ENCODE measurements at places on chromosomes 5 and 9.

DNA sequence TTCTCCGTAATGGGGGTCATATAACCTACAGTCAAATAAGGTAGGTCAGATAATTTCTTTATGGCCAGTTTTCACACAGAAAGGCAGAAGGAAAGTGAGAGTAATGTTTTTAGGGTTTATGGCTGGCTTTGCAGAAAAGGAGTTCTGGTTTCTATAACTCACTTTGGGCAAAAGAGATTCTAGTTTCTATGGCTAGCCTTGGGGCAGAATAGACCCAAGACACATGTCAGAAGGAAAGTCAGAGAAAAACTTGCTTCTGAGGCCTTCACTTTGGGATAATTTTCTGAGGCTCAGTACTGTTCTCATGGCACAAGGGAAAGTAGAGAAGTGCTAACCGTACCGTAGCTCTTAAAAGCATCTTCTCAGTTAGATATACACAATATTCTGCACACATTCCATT is 1145.3 kb downstream of the EFNA5 start:
- DNase-seq, result no peak

GRCh38 chr9:70324963-70325362 is 66.2 kb downstream of the SMC5 start:
- no peak for DNase-seq

- no peak for DNase-seq
Measured at GRCh38 chr9:114694146-114694545, 12.2 kb upstream of the TEX48 start.

- DNase-seq, result no peak
Measured at GRCh38 chr5:121795511-121795910, 56.2 kb upstream of the FTMT start.

- DNase-seq, result no peak
Measured at GRCh38 chr5:175238326-175238725, 205.7 kb downstream of the DRD1 start.

- no peak for DNase-seq
Measured at GRCh38 chr9:15491950-15492349, 18.8 kb downstream of the PSIP1 start.

DNA sequence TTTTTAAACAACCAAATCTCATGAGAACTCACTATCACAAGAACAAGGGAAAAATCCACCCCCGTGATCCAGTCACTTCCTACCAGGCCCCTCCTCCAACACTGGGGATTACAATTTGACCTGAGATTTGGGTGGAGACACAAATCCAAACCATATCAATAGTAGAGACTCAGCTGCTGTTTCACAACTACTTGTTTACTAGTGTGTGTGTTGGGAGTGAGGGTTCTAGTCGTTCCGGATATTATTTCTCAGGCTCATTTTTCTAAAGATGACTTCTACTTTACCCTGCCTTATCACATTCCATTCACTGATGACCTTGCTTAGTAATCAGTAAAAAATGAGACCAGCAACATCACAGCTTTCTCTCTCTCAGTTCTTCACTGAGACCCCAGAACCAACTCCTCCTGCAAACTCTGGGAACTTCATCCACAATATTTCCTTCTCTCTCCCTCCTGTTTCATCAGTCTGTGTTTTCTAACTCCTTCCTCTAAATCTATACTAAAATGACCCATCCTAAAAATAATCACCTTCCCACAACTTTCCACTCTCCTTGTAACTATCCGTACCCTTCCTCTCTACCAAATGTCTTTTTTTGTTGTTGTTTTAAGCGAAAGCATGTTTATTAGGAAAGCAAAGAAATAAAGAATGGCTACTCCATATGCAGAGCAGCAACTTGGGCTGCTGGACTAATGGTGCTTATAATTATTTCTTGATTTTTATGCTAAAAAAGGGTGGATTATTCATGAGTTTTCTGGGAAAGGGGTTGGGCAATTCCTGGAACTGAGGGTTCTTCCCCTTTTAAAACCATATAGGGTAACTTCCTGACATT is 121.5 kb upstream of the SPRY4 start:
- no peak for DNase-seq

DNA sequence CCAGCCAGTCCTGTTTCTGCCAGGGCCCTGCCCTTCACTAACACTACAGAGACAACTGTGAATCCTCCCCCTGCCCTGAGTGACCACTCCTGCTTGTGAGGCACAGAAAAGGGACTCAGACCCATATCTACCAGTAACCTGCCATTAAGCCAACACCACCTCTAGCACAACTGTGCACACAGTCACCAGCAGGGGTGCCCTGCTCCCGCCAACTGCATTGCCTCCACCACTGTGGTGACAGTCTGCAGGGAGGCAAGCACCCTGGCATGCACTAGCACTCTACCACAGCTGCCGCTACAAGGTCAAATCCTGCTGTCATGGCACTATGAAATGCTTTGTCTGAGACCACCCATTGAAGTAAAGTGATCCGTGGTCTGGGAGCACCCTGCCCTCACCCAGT is 1028.5 kb upstream of the CDH9 start:
- DNase-seq, result no peak

DNA sequence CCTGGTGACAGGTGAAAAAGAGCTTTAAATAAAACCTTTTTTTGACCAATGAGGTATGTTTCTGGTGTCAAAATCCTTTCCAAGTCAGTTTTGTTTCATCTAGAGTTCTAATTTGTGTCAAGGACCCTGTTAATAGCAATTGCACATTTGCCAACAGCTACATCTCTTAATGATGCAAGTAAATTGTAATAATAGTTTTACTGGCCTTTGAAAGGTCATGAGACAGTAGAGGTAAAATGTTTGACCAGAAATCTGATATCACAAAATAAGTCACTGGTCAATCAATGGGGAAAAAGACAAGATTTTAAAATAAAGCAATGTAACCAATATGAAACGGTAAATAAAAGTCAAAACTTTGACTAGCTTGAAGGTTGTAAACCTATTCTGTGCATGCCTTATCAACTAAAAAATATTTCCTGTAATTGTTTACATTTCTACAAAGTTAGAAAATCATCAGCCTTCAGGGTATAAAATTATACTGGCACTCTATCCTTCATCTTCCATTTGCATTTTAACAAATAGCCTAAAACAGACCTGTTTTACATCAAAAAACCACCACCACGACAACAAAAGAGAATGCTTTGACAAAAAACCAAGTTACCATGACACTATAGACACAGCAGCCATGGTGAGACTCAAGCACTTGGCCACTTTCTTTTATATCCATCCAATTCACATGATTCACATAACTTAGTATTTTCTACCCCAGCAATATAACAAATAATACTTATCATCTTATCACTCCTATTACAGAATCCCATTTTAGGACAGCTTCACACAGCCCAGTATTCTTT is 3.0 kb downstream of the NADK2 start:
- DNase-seq, result no peak

DNA sequence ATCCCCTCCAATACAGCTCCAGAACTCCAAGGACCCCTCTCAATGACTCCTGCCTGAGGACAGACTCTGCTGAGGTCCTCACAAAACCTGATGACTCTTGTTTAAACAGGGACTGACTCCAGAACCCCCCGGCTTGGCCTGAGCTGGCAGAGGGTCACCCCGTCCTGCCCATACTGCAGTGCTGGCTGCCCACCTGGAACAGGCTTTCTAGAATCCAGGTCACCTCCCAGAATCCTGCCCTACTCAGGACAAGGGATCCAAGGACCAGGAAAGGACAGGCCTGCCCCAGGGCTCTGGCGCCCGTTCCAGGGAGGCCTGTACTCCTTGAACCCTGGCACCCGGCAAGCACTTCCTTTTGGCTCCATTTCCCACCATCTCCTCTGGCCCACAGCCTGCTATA is 22.2 kb downstream of the RALGDS start:
- no peak for DNase-seq

- no peak for DNase-seq
Measured at GRCh38 chr9:25678147-25678666, at the start of gene TUSC1. TSS of gene TUSC1 (minus strand) at chr9:25678444. CDS start at chr9:25678312, 132 bp downstream.

DNA sequence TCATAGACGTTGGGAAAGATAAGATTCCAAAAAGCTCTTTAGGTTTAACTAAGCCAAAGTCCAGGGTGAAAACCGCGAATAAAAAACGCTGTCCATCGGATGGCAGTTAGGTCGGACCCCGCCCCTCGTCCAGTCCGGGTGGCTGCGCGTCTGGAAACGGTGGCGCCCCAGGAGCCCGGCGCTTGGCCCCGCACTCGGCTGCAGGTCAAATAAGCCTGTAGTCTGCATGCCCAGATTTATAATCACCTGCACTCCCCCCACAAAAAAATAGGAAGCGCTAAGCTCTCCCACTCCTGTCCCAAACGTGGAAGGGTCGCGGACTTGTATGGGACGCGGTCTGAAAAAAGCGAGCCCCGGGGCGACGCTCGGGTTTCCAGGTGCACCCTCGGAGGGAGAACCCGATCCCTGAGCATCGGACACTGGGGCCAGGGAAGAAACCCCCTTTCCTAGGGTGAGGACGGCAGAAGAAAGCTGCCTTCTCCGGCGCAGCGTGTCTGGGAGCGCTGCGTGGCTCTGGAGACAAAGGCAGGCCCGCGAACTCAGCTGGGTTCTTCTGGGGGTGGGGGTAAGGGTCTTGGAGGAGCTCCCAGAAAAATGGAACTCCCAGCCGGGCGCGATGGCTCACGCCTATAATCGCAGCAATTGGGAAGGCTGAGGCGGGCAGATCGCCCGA is 923 bp upstream of the ZBTB5 start:
- DNase-seq, result no peak

DNA sequence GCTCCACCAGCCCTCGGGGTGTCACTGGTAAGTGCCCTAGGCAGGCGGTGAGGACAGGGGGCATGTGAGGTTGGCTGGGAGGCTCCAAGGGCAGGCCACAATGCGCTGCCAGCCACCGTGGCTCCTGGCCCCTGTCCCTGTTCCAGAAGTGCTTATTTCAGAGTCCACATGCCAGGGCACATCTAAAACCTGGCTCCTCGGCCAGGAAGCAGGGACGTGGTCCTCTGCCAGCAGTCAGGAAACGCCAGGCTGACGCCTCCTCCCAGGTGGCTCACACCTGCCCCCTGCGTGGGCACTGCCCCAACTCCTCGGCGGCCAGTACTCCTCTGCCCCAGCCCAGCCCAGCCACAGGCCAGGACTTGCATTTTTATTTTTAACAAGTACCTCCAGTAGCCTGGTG is 68.5 kb downstream of the SECISBP2 start:
- no peak for DNase-seq

- no peak for DNase-seq
Measured at GRCh38 chr9:68417762-68418161, 61.4 kb downstream of the PGM5 start.

DNA sequence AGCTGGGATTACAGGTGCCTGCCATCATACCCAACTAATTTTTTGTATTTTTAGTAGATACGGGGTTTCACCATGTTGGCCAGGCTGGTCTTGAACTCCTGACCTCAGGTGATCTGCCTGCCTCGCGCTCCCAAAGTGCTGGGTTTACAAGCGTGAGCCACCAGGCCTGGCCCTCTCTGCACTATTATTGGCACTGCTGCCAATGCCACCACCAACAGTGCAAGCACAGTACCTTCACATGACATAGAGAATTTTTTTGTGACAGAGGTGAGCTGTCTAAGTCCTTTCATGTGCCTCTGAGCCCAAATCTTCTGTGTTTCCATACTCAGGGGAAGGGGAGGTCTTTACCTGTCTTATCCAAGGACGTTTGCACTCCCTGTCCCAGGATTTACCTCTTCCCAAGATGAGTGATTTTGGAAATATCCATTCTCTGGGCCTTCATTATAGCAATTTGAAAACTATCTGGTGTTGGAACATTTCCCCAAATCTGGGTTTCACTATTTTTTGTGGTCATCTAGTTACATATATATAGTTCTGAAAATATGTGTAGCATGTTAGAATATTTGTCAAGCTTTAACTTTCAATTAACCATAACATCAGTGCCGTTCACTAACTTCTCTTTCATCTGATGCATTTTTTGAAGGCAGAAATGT is 5.4 kb upstream of the CD180 start:
- no peak for DNase-seq

- DNase-seq, result no peak
Measured at GRCh38 chr5:175214152-175214551, 229.8 kb downstream of the DRD1 start.

- DNase-seq, result no peak
Measured at GRCh38 chr9:36258996-36259533, 817 bp upstream of the GNE start.

- DNase-seq, result no peak
Measured at GRCh38 chr9:109254317-109254716, 66.5 kb downstream of the EPB41L4B start.

GRCh38 chr9:87381746-87382145 is 115.9 kb upstream of the DAPK1 start:
- DNase-seq, result no peak

DNA sequence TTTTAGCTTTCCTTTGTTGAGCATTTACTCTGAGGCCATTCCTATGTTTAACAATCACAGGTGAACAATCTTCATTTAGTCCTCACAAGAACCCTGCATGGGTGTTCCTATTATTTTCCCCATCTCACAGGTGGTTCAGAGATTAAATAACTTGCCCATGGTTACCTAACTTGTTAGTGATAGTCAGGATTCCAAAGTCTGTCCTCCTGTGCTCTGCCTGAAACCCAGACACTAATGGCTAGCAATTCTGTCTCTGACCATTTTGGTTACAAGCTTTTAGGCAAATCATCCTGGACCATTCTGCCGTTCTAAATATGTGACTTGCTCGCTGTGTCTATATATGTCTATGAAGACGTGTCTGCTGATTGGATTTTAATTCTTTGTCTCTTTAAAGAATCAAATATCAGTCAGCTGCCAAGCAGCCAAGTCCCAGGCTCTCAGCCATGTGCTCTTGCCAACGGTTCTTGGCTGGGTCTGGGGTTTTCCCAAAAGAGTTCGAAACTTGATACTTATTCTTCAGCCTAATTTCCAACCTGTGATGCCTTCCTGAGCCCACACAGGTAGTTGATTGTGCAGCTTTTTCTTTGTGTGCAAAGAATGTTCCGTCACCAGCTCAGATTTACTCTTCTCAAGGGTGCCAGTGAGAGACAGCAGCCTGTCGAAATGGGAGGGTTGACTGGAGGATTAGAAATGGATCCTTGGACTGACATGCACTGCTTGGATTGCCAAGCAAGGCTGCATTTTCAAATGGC is 121.7 kb downstream of the NREP start:
- DNase-seq, result no peak

GRCh38 chr9:23537192-23538066 is 288.6 kb downstream of the ELAVL2 start:
- no peak for DNase-seq

DNA sequence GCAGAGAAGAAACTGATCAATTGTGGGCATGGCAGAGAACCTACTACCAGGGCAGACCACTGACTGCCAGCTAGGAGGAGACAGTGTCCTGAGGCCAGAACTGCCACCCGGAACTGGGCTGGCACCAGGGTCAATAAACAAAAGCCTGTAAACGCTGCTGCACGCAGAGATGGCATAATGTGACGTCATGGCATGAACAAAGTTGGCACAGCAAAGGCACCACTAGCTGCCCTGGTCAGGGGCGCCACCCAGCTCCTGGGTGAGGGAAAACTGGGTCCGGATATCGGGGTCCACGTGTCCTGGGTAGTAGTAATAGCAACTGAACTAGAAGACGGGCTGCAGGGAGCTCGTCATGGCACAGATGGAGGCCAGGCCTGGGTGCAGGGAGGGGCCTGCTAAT is 32.1 kb downstream of the DYNC2I2 start:
- no peak for DNase-seq

- DNase-seq, result no peak
Measured at GRCh38 chr9:8616414-8616813, 816.8 kb upstream of the DMAC1 start.
